ENCODE measurements at places on chromosomes 3 and 15.

DNA sequence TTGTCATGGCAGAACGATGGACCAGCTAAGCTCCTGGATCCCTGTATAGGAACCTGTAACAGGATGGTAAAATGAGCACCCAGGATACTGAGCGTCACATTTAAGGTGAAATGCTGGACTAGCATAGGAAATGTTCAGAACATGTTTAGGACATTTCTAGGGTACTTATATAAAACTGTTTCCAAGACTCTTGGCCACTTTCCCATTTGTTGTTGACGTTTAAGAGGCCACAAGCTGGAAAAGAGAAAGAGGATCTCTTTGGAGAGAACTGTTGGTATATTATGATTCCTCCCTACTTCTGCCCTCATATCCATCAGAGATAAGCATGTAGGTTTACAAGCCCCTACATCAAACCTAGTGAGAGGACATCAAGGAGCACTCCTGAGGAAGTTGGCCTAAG lies 57.5 kb downstream of the SCN11A start:
- no peak for DNase-seq

GRCh38 chr15:67925182-67925581 lies 85.3 kb upstream of the RNU6-1 start:
- no peak for DNase-seq

GRCh38 chr3:76920511-76920910 lies 119.4 kb upstream of the ROBO2 start:
- no peak for DNase-seq

GRCh38 chr15:69082554-69082953 lies 68.1 kb downstream of the NOX5 start:
- no peak for DNase-seq

DNA sequence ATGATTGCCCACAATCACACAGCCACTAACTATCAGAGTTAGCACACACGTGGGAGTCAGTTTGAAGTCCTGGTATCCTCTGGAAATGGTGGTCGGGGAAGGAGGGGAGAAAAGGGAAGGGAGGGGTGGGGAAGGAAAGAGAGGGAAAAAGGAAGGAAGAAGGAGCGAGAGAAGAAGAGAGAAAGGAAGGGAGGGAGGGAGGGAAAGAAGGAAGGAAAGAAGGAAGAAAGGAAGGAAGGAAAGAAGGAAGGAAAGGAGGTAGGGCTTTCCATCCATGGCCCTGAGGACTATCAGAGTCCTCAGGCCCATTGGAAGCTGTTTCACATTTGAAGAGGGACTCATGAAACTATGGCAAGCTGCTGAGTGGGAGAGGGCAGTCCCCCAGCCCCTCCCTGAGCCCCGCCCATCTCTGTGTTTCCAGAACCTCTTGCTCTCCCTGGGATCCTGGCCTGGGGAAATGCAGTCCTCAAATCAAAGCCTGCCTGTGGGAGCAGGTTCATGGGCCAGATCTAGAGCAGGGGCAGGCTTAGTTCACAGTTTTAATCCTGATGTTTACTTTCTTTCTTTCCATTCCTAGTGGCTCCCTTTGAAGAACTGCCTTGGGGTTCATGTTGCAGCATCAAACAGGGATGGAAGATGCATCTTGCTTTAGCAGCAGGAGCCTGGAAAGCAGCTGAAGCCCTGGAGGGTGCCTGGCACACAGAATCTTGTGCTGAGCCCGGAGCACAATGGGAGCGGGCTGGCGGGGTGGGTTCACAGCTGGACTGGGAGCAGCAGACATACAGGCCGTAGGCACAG lies 66.1 kb upstream of the GLCE start:
- no peak for DNase-seq

GRCh38 chr3:5606884-5607472 lies 419.5 kb downstream of the EDEM1 start:
- DNase-seq = no peak

GRCh38 chr3:46987319-46987742 lies 7.9 kb downstream of the NBEAL2 start:
- DNase-seq = no peak

DNA sequence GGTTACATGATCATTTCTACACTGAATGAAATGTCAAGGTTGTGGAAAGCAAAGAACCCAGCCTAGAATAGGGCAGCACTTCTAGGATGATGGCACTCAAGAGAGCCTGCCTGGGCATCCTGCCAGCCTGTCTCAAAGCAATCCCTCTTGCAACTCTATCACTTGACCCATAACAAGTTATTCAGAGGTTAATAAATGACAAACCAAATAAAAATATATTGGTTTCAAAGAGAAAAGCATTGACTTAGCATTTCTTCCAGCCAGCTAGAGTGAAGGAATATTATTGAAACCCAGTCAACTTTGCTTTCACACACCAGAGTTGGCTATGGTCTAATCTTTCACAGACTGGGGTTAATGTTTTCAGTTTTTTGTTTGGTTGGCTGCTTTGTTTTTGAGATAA lies 214.6 kb upstream of the UBE2E2 start:
- DNase-seq = no peak

- DNase-seq = no peak
Observed at GRCh38 chr3:36408146-36408545, 27.8 kb downstream of the STAC start.

DNA sequence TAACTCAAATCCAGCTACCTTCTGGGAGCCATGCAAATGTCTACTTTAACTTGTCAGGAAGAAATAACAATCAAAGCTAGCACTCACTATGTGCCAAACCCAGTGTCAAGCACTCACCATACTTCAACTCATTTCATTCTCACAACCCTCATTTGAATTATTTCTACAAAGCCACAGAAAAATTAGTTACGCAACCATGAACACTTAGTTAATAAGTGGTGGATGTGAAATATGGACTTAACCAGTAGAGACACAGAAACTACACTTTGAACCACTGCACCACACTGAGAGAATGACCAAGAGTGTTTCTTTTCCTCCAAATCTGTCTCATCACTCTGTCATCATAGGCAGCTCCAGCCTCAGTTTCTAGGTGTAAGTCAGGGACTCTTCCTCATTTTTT lies 91.0 kb upstream of the MBNL1 start:
- no peak for DNase-seq

- DNase-seq = no peak
Observed at GRCh38 chr15:71103102-71103676, 12.1 kb upstream of the THSD4 start.

GRCh38 chr15:38042707-38043445 lies 108.4 kb downstream of the TMCO5A start:
- no peak for DNase-seq

DNA sequence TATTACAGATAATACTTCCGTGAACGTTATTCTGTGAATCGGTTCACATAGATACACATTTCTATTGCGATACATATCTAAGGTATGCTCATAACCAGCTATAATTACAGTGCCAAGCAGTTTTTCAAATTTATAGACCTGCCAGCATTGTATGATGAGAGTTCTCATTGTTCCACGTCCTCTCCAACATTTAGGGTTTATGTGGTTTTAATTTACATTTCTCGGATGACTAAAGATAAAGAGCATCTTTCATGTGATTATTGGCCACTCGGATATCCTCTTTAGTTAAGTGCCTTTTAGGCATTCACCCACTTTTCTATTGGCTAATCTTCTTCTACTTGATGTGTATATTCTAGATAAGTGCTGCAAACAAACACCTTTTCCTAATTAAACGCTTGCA lies 134.7 kb upstream of the CCDC54 start:
- DNase-seq = no peak

GRCh38 chr3:56776556-56776950 lies 25.2 kb downstream of the ARHGEF3 start:
- no peak for DNase-seq

DNA sequence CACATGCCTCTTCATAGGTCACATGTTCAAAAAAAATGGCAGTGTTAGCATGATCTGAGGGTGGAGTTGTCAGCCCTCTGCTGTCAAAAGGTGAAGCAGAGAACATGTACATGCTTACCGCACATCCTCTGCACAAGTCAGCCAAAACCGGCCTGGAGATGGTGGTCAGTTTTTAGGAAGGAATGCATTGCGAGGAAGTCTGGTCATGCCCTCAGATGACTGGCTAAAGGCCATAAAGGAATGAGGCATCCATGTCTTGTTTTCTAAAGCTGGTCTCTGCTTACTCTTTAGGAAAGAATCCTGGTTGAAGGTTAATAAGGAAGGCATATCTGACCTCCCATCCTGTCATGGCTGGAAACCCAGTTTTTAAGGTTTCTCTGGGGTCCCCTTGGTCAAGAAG lies 292.0 kb upstream of the CCDC54 start:
- DNase-seq = no peak

- DNase-seq = no peak
Observed at GRCh38 chr3:115272036-115272824, 125.1 kb upstream of the ZBTB20 start.

- no peak for DNase-seq
Observed at GRCh38 chr3:4753073-4753691, 226.1 kb upstream of the BHLHE40 start.
